ENCODE measurements at places on chromosomes 11 and 22.

- no peak for DNase-seq
Observed at GRCh38 chr22:25013607-25014006, 61.1 kb downstream of the KIAA1671 start.

DNA sequence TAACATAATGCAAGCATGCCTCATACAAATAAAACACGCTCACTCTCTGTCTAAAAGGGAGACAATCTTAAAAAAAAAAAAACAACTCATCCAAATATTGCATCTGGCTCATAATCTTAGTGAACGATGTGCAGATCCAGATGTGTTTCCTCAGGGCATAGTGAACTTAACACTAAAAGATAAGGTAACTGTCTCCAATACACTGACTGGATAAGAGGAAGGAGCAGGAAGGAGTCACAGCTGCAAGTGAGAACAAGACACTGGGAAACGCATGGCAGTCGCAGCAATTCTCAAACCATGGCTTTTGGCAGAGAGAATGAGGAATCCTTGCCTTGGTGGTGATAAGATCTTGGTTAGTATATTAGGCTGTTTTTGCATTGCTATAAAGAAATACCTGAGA, 9.2 kb upstream of the EIF3M start:
- no peak for DNase-seq

GRCh38 chr22:24105013-24105360, 76.3 kb upstream of the SUSD2 start:
- DNase-seq, result no peak

GRCh38 chr22:49509016-49509415, 318.7 kb downstream of the BRD1 start:
- no peak for DNase-seq

DNA sequence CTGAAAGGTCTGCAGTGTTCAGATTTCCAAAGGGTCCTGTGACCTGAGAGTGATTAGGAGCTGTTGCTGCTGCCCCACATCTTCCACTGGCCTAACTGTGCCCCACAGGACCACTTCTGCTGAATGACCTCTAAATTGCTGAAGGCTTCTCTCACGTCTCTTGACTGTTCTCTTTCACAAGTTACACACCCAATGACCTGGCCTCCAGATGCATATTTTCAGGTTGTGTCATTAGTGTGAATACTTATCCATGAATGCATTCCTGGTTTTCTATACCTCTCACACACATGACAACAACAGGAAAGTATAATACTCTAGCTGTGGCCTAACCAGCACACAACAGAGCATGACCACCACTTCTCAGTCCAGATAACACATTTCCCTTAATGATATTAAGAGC, 15.4 kb downstream of the PRR14L start:
- no peak for DNase-seq

- peak; percentile 19 for DNase-seq
Observed at GRCh38 chr11:117316197-117316961, at the start of gene BACE1. TSS of gene BACE1 (minus strand) at chr11:117316256. CDS start at chr11:117315795, 461 bp downstream.

DNA sequence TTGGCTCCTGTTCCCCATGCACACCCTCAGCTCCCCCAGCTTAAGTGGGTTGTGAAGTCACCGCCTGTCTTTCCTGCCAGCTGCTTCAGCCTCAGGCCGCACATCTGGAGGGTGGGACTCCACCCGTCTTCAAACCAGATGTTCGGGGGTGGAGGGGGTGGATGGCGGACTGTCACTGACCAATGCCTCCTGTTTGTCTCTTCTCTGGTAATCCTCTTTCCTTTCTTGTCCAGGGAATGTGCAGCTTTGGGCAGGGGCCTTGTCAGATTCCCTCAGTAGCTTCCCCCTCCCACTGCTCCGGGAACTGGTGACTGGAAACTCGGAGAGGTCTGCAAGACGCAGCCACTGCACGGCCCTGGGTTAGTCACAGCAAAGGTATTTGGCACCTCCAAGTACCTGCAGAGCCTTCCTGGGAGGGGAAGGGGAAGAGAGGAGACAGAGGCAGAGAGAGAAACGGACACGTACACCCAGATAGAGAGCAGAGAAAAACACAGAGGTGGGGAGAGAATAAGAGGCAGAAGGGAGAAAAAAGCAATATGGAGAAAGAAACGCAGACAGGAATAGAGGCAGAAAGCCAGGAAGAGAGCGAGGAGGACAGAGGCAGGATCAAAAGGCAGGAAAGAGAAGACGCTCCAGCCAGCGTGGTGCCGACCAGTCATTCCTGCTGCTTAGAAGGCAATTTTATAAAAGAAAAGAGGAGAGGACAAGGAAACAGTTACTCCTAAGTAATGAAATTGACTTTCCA, 56.1 kb upstream of the TIMP3 start:
- DNase-seq, result no peak

DNA sequence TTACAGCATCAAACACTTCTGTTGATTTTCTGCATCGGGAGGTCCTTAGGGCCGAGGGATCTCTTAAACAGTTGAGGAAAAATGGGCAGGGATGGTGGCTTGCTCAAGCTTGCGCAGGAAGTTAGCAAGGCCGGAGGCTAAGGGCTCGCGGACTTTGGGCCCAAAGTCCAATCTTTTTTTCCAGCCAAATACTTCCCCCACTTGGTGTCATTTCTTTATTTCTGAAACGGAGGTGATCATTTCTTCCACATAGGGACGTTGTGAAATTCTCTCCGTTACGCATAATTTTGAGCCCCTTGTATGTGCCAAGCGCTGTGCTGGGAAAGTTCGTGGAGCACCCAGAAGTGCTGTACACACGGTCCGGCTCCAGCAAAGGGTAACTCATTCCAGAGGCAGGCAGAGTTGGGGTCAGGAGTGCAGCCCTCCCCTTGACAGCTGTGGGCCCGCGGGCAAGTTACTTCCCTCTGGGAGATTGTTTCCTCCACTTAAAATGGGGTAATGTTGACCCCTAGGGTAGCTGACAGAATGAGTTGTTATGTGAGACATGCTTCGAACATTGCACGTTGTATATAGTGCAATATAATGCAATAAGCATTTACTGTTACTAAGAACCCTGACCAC, 809 bp downstream of the MIEF1 start:
- DNase-seq, result no peak

DNA sequence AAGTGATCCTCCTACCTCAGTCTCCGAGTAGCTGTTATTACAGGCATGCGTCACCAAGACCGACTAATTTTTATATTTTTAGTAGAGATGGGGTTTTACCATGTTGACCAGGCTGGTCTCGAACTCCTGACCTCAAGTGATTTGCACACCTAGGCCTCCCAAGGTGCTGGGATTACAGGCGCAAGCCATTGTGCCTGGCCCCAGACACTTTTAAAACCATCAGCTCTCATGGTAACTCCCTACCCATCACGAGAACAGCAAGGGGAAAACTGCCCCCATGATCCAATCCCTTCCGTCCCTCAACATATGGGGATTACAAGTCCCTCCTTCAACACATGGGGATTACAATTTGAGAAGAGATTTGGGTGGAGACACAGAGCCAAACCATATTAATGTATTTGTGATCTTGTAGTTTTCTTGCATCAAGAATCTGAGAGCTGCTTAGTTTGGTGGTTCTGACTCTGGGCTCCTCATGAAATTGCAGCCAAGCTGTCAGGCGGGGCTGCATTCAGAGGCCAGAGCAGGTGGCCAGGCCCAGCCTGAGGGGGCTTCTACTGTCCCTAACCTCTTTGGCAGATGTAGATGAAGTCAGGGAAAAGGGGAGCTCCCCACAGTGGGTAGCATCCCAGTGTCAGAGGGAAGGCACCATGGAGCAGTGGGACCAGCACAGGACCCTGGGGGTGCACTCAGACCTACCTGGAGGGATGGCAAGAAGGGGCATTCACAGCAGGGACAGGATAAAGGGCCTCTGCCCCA, 31.2 kb upstream of the PRAME start:
- no peak for DNase-seq

GRCh38 chr11:46672381-46672839, 28.0 kb downstream of the ARHGAP1 start:
- DNase-seq, result no peak

- DNase-seq, result no peak
Observed at GRCh38 chr11:35549787-35550186, 24.4 kb upstream of the PAMR1 start.

GRCh38 chr11:16558494-16558893, 180.0 kb upstream of the C11orf58 start:
- no peak for DNase-seq

DNA sequence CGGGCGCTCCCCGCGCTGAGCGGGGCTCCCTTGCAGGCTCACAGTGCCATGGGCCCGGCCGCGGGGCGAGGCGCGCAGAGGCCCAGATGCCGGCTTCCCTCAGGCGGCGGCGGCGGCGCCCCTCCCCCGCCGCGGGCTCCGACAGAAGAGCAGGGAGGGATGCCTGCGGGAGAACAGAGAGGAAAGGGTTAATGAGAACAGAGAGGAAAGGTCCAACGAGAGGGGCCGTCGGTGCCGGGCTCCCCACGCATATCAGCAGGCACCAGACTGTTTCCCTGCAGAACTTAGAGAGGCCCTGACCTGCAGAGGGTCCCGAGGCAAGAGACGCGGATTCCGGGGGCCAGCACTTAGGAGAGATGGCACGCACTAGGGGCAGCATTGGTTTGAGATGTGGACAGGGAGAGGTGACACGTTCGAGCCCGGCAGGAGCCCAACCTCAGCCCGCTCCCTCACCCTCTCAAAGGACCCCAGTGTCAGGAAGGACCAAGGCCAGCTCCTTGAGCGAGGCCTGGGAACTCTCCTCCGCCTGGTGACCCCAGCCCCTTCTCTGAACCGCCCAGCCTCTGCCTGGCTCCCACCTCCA, 9.1 kb downstream of the NRXN2 start:
- DNase-seq, result peak; percentile 13

DNA sequence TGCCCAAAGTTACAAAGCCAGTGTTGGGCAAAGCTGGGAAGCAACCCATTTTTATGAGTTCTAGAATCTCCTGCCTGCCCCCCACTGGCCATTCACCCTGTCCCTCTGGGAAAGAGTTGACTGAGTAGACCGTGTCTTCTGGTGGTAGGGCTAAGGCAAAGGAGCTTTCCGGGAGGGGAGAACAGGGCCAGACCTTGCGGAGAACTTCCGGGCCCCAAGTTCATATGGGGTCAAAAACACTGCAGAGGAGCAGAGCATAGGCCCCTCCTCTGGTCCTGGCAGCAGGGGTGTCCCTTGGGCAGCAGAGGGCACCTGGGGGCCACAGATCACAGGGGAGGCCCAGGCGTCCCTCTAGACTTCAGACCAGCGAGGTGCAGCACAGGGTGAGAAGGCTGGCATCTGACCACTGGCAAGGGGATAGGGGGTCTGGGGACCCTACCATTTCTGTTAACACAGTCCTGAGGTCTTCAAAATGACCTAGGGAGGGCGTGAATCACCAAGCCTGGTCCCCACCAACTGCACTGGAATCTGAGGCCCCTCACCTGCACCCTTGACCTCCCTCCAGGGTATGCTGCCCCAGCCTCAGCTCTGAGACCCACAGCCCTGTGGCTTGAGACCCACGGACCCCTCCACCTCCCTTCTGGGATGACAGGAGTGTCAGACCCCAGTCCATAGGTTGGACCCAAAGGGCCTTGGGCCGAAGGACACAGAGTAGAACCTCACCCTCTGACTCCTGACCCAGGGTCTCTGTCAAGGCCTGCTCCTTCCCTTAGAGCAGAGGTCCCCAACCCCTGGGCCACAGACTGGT, 1.3 kb upstream of the ARAP1 start:
- DNase-seq, result no peak

GRCh38 chr22:35861451-35861850, 143.8 kb downstream of the APOL5 start:
- DNase-seq, result no peak

DNA sequence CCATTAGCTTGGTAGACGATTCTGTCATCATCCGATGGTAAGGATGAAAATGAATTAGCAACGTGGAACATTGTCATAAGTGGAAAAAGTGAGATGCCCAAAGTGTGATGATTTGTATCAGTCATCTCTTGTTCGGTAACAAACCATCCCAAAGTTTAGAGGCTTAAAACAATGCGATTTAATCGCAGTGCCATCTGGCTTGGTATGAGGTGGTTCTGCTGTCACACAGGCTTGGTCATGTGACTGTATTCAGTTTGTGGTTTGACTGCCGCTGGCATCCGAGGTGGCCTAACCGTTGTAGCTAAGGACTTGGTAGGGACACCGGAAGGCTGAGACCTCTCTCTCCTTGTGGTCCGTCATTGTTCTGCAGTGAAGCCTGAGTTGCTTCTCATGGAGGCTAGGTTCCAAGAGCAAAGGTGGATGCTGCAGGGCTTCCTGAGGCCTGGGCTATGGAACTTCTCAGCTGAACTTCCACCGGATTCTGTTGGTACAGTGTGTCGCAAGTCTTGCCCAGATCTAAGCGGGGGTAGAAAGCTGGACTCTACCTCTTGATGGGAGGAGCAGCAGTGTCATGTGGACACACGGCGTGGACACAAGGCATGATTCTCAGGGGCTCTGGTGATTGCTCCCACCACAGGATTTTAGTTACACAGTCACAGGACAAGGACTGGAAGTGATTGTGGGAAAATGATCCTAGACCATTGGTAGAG, 36.3 kb downstream of the BCR start:
- DNase-seq, result peak; percentile 96

- no peak for DNase-seq
Observed at GRCh38 chr11:83118814-83119213, 38.1 kb upstream of the PCF11 start.

- DNase-seq, result no peak
Observed at GRCh38 chr11:45424411-45425180, 138.5 kb upstream of the SYT13 start.

GRCh38 chr11:119469506-119469905, 46.5 kb upstream of the THY1 start:
- DNase-seq, result no peak

DNA sequence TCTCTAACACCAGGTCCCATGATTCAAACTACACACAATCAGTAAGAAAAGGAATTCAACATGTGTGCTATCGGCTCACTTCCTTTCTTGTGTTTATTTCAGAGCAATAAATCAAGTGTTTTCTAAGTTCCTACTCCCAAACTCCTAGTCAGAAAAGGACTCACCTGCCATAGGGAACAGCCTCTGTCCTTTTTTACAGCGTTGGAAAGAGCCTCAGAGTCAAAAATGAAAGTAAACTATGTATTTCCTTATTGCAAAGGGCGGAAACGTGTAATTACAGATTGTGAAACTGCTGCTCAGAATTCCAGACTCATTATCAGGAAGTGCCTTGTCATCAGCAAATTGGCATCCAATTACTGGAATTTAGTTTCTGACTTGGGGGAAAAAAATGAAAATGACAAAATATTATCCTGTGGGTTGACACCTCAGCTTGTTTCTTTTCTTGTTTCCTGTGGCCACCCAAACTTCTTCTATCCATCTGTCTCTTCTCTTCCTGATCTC, at the start of gene CASP4:
CASP4 (minus strand) TSS at position 220 of the 501 bp plus-strand sequence; CDS start at position 171, 49 bp downstream.
- peak; percentile 84 for DNase-seq
